ENCODE measurements at places on chromosomes 1 and 21.
A peak's percentile ranks its signal among the peaks of the same experiment; 100 is the strongest.

GRCh38 chr1:116941670-116942069 is 32.0 kb downstream of the PTGFRN start:
- H3K4me1 ChIP-seq = no peaks in the 10 kb centered on the region
- H3K4me3 ChIP-seq = no peak overlapping the region
- no peaks in the 10 kb centered on the region for H3K36me3 ChIP-seq
- no peaks in the 10 kb centered on the region for H3K27me3 ChIP-seq
- H3K27ac ChIP-seq = no peak overlapping the region

- H3K27me3 ChIP-seq = no peaks in the 10 kb centered on the region
- H3K4me1 ChIP-seq = peaks cover 3% of the 10 kb centered on the region
- DNase-seq = no peak
Measured at GRCh38 chr1:150409504-150410362, 45.8 kb downstream of the RPRD2 start.

DNA sequence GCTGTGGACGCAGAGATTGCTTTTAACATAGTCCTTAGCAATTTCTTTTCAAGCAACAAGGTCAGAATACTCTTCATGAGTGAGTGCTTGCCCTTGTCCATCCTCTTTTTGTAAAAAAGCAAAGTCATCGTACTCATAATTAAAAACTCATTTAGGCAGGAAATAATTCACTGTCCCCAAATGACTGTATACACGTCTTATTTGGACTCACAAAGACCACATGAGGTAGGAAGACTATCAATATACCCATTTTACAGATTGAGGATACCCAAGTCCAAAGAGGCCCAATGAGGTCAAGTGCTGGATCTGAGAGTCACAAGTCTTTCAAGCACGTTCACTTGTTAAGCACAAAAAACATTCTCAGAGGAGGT is 13.2 kb downstream of the ITPKB start:
- no peak for DNase-seq
- no peak overlapping the region for H3K27ac ChIP-seq
- no peaks in the 10 kb centered on the region for H3K27me3 ChIP-seq
- peaks cover 47% of the 10 kb centered on the region for H3K4me1 ChIP-seq
- H3K4me3 ChIP-seq = no peak overlapping the region
- H3K36me3 ChIP-seq = peaks cover 15% of the 10 kb centered on the region

DNA sequence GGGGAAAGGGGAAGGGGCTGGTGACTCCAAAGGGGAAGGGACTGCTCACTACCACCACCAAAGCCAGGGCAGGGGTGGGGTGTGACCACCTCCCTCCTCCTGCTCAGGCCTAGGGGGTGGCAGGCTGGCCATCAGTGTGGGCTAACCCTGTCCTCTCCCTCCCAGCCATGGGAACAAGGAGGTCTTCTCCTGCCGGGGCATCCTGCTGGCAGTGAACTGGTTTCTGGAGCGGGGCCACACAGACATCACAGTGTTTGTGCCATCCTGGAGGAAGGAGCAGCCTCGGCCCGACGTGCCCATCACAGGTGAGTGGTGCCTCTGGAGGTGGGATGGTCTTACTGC is 5.7 kb downstream of the ZC3H12A start:
- DNase-seq = no peak
- H3K27me3 ChIP-seq = no peaks in the 10 kb centered on the region
- H3K27ac ChIP-seq = peak overlapping the region; percentile 99
- peaks cover 22% of the 10 kb centered on the region for H3K4me1 ChIP-seq
- peaks cover 41% of the 10 kb centered on the region for H3K36me3 ChIP-seq
- H3K4me3 ChIP-seq = peak overlapping the region; percentile 99

DNA sequence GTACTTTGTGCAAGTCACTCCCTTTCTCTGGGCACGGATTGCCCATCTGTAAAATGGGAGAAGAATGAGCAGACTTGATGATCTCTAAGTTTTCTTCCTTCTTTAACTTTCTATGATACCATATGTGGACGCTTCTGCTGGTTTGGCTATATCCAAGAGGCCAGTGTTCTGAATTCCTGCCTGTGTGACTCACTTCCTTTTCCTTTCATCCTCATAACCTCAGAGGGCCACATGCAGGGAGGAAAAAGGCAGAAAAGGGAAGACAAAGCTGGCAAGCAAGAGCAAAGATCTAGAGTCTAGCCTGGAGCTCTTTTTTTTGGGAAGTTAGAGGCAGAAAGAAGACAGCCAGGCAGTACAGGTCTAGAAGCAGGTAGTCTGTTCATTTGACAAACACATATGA is 151.2 kb downstream of the OMA1 start:
- no peaks in the 10 kb centered on the region for H3K36me3 ChIP-seq
- H3K27me3 ChIP-seq = no peaks in the 10 kb centered on the region
- no peak overlapping the region for H3K27ac ChIP-seq
- peaks cover 17% of the 10 kb centered on the region for H3K4me1 ChIP-seq

DNA sequence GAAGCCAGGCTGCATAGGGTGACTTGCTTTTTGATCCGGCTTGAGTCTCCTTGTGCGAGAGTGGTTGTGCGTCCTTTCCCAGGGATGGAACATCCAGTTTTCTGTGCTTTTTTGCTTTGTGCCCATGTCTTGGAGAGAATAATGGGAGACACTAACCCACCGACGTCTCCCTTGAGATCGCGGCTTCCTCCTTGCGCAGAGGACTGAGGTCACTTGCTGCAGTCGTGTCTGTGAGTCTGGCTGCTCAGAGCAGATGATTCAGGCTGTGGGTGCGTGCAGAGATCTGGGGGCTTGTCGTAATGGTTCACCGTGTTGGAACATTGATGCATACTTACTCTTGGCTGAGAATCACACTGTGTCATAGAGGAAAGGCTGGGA is 164.5 kb upstream of the CACNA1E start:
- peaks cover 10% of the 10 kb centered on the region for H3K27me3 ChIP-seq
- H3K27ac ChIP-seq = no peak overlapping the region
- no peak overlapping the region for H3K4me3 ChIP-seq

- H3K4me3 ChIP-seq = no peak overlapping the region
- H3K27ac ChIP-seq = no peak overlapping the region
- peaks cover 6% of the 10 kb centered on the region for H3K4me1 ChIP-seq
- H3K27me3 ChIP-seq = peaks cover 3% of the 10 kb centered on the region
- no peak for DNase-seq
Measured at GRCh38 chr1:36486439-36487335, 4.0 kb upstream of the CSF3R start.

DNA sequence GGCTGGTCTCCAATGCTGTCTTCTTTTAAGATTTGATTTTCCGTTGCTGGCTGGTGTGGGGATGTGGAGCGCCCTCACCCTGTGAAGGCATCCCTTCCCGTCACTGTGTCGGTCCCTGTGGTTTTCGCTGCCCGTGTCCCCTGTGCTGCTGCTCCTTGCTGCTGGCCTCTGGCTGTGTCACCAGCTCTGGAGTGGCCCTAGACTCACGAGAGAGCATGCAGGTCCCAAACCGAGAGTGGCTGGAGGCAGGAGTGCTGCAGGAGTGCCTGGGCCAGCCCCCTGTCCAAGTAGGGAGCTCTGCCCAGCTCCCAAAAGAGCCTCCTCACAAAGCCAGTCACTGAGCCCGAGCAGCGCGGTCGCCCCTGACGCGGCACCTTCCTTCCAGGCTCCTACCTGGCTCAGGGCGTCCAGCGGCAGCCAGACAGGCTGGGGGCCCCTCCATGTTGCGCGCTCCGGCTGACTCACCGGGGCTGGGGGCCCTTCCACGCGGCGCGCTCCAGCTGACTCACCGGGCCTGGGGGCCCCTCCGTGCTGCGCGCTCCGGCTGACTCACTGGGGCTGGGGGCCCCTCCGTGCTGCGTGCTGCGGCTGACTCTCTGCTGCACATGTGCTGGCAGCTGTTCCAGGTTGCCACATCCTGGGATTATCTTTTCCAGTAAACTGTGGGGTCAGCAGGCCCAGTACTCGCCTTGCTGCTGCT is 106.7 kb upstream of the COL6A1 start:
- H3K36me3 ChIP-seq = no peaks in the 10 kb centered on the region
- H3K4me3 ChIP-seq = no peak overlapping the region
- H3K27ac ChIP-seq = no peak overlapping the region

DNA sequence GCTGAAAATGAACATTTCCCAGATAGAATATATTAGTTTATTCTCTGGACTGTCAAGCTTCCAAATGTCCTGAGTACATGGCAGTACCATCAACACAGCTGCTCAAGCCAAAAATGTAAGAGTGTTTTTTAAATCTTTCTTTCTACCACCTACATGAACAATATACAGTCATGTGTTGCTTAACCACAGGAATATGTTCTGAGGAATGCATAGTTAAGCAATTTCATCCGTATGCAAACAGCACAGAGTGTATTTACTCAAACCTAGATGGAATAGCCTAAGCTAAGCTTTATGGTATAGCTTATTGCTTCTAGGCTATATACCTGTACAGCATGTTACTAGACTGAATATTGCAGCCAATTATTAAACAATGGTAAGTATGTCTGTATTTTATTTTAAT is 561.9 kb upstream of the ADGRL4 start:
- no peak for DNase-seq
- H3K4me1 ChIP-seq = no peaks in the 10 kb centered on the region
- H3K4me3 ChIP-seq = no peak overlapping the region
- H3K27ac ChIP-seq = no peak overlapping the region

- H3K4me1 ChIP-seq = no peaks in the 10 kb centered on the region
- H3K27ac ChIP-seq = no peak overlapping the region
Measured at GRCh38 chr1:15222653-15223303, 24.2 kb upstream of the FHAD1 start.

DNA sequence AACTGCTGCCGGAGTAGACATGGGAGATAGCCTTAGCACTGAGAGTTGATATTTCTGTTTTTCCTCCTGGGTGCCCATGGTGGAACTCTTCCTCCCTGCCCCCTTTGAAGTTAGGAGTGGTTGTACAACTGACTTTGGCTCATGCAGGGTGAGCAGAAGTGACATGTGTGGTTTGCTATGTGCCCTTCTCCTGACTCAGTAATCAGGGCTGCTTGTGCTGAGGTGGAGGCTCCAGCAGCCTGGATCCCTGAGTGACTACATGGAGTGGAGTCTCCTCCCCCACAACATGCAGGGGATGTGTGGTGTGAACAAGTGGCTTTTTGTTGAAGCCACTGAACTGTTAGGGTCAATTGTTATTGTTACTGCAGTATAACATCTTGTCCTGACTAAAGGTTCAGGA is 261.6 kb downstream of the CAMTA1 start:
- no peak for DNase-seq
- H3K4me3 ChIP-seq = no peak overlapping the region
- H3K36me3 ChIP-seq = no peaks in the 10 kb centered on the region
- H3K4me1 ChIP-seq = no peaks in the 10 kb centered on the region

DNA sequence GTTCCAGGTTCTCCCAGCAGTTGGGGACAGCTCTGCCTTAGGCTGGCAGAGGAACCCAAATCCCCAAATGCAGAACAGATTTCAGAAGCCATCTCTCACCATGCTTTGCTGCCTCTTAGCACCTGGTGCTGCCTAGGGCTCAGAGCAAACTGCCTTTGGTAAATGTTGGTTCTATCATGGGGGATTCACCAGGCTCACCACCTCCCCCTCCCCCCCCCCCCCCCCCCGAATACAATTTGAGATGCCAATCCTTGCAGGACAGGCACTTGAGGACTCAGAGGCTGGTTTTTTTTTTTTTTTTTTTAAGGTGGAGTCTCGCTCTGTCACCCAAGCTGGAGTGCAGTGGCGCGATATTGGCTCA is 447 bp upstream of the PAQR6 start:
- peaks cover 34% of the 10 kb centered on the region for H3K36me3 ChIP-seq
- H3K4me1 ChIP-seq = peaks cover 11% of the 10 kb centered on the region
- no peaks in the 10 kb centered on the region for H3K27me3 ChIP-seq
- H3K27ac ChIP-seq = no peak overlapping the region
- no peak for DNase-seq

DNA sequence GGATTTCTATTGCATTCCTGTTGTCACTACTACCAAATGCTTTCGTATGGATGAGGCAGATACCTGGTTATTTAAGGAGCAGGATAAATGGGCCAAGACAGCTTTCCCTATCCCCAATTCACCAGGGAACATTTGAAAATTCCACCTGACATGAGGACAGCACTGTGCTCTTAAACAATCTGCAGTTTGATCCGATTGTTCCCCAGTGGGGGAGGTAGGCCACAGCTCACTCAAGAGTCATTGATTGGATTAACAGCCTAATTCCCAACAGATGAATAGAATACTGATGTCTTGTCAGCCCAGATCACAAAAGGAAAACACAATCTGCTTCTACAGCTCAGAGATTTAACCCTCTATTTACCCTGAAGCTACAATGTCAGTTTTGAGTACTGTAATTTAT is 123.9 kb downstream of the LHX4 start:
- no peaks in the 10 kb centered on the region for H3K4me1 ChIP-seq
- DNase-seq = no peak
- H3K27ac ChIP-seq = no peak overlapping the region
- H3K36me3 ChIP-seq = no peaks in the 10 kb centered on the region
- no peak overlapping the region for H3K4me3 ChIP-seq

DNA sequence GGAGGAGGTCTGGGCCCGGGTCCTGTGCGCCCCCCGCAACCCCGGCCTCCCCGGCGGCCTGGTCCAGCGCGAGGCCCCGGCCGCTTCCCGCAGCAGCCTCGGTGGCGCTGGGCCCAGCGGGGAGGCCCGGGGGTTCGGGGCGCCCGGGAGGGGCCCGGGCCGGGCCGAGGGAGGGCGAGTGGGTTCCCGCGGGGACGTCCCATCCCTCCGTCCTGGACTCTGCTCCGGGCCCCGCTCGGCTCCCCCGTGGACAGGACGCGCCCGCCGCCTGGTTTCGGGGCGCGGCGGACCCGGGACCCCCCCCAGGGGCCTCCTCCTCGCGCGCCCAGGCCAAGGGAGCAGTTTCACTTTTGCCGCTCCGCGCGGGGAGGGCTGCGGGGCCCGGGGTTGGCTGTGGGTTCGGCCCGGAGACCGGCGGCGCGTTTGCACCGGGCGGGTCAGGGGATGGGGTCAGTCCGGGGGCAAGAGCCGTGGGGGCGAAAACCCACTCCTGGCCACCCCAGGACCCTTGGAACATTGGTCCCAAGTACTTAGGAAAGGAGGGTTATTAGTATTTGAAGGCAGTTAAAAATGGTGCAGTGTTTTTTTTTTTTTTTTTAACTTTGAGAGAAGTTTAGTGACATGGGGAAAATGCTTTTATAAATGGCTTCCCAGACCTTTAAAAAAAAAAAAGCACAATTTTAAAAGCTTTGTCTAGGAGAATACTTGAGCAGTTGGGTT is 677 bp downstream of the AGPAT3 start:
- H3K36me3 ChIP-seq = peaks cover 2% of the 10 kb centered on the region
- no peak for DNase-seq
- H3K27me3 ChIP-seq = no peaks in the 10 kb centered on the region

DNA sequence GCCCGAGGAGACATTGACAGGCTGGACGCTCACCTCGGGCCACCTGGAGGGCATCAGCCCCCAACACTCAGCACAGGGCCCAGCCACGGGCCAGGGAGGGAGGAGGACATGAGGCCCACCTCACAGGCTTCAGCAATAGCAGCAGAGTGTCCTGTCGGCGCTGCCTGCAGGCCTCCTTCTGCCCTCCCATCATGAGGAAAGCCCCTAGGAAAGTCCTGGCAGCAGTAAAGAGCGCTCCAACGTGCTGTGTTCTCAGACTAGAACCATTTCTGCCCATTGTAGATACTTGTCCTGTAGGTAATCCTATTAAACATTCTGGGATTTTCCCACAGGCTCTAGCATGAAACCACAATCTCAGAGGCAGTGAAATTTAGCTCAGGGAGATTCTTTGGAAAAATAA is 62.0 kb upstream of the GALNT2 start:
- no peak for DNase-seq
- H3K4me1 ChIP-seq = peaks cover 4% of the 10 kb centered on the region
- H3K27me3 ChIP-seq = no peaks in the 10 kb centered on the region
- no peaks in the 10 kb centered on the region for H3K36me3 ChIP-seq
- H3K4me3 ChIP-seq = no peak overlapping the region

GRCh38 chr1:156668801-156669637 is 8.2 kb downstream of the NES start:
- no peak overlapping the region for H3K4me3 ChIP-seq
- H3K27ac ChIP-seq = no peak overlapping the region
- no peak for DNase-seq
- no peaks in the 10 kb centered on the region for H3K36me3 ChIP-seq
- H3K27me3 ChIP-seq = peaks cover 3% of the 10 kb centered on the region
